Heart right ventricle (tissue), 16 donors: ENCODE measurements at places on chromosomes 1 and 21. TPM values are rescaled to one million over a fixed set of nuclear protein-coding genes. Genes with fewer than 3 reads are reported as not detected.

DNA sequence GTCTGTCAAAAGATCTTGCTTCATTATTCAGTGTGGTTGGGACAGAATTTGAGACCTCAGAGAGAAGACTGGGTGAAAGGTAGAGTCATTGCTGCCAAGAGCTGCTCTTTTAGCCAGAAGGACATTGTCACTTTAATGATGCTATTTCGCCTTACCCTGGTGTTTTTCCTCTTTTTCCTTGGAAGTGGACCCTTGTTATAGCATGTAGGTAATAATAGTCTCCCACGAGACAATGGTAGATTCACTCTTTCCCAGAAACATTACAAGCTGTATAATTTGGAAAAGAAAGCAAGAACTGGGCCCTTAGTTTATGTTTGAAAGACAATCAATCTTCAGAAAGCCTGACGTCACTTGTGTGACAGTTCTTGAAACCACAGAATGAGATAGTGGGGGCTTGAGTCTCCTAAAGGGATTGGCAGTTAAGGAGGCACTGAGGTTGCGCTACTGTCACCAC, 3.8 kb downstream of the SERTAD4 start:
- no peak for DNase-seq

DNA sequence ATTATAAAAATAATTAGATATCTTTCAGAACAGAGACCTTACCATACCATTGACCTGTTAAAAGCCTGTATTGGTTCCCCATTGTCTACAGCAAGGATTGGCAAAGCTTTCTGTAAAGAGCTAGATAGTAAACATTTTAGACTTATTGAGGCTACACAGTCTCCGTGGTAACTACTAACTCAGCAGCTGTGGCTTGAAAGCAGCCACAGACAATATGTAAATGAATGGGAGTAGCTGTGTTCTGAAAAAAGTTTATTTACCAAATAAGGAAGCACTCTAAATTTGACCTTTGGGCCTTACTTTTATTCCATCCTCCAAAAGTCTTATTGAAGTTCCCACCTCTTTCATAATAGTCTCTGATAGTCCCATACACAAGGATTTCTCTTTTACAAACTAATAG, 39.7 kb downstream of the NUP210L start:
- no peak for DNase-seq

GRCh38 chr1:196951711-196952394, 8.3 kb downstream of the CFHR2 start:
- DNase-seq: no peak

GRCh38 chr1:88191917-88192316, 492.2 kb upstream of the PKN2 start:
- no peak for DNase-seq

- no peak for DNase-seq
Measured at GRCh38 chr1:116855773-116856201, 53.9 kb upstream of the PTGFRN start.

DNA sequence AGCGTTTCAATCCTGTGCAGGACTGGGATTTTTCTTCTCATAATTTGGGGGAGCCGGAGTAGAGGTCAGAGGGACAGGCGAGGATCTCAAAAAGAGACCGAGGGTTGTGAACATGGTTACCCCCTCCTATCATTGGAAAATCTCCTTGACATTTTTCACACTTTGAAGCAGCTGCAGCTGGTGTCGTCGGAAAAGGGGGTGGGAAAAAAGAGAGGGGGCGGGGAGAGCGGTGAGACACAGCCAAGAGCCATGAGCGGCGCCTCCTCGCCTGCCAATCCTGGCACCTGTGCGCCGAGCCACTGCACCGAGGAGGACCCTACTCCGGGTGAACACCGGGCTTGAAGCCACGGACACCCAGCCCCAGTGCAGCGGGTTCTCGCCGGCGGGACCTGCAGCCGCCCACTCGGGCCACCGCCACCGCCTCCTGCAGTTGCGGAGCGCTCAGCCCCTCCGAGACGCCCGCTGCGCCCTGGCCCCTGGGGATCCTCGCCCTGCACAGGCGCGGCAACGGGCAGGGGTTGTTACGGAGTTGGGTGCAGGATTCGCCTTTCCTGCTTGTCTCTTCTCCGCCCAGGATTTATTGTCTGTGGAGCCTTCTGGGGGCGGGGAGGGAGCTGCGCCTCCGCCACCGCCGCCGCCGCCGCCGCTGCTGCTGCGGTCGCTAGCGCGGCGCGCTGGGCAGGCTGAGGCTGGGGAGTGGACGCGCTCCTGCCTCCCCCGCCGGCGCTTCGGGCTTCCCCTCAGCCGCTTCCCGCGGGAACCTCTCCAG, at the start of gene LRRC7:
Gene LRRC7, plus strand, starts transcription at position 271 of the 769 bp plus-strand sequence. CDS start 718 bp downstream, outside the sequence.
- DNase-seq: peak; percentile 14

RGL1 gene
- 18.2 TPM for total RNA-seq

CLDN19 gene
- total RNA-seq: not detected

RNF186 gene
- not detected for total RNA-seq
